Thoracic aorta (tissue), 2 donors: ENCODE measurements at places on chromosomes 1 and 21. TPM values are rescaled to one million over a fixed set of nuclear protein-coding genes. Genes with fewer than 3 reads are reported as not detected.

The TXNIP gene
- 423 TPM for total RNA-seq

GRCh38 chr1:59543211-59543668 is 246.3 kb downstream of the FGGY start:
- DNase-seq, result no peak

DNA sequence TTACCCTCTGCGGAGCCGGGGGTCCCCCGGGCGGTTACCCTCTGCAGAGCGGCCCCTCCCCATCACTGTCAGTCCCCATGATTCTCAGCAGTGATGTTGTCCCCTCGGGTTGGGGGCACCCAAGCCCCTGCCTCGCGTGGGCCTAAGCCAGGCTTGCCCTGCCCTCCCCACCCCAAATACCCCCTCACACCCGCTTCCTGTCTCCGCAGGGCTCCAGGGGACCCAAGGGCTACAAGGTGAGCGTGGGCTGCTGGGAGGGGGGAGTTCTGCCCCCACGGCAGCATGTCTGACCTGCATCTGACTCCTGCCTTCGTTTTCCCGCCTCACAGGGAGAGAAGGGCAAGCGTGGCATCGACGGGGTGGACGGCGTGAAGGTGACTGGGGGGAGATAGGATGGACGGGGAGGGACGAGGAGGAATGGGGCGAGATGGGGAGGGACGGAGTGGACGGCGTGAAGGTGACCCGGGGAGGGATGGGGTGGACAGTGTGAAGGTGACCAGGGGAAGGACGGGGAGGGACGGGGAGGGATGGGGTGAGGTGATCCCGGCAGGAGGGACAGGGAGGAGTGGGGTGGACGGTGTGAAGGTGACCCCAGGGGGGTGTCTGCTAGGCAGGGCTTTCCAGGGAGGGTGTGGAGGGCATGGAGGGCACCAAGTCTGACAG is 8.6 kb downstream of the COL6A1 start:
- peak; percentile 0 for DNase-seq

The PDZK1IP1 gene
- total RNA-seq, result not detected

DNA sequence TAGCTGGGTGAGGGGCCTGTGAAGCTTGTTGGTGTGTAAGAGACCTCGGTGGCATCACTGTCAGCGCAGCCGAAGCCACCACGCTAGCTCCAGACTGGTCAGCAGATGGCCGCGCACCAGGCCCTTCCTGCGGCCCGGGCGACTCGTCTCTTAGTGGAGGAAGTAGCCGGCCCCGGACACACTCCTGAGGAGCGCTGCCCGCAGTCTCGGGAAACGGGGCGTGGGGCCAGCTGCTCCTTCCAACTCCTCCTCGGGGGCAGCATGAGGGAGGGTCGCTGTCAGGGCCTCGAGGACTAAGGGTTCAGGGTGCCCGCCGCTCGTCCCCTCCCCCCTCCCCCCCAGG is 20.4 kb downstream of the H3-3A start:
- no peak for DNase-seq

GRCh38 chr1:69693921-69694675 is 126.4 kb downstream of the LRRC7 start:
- no peak for DNase-seq

DNA sequence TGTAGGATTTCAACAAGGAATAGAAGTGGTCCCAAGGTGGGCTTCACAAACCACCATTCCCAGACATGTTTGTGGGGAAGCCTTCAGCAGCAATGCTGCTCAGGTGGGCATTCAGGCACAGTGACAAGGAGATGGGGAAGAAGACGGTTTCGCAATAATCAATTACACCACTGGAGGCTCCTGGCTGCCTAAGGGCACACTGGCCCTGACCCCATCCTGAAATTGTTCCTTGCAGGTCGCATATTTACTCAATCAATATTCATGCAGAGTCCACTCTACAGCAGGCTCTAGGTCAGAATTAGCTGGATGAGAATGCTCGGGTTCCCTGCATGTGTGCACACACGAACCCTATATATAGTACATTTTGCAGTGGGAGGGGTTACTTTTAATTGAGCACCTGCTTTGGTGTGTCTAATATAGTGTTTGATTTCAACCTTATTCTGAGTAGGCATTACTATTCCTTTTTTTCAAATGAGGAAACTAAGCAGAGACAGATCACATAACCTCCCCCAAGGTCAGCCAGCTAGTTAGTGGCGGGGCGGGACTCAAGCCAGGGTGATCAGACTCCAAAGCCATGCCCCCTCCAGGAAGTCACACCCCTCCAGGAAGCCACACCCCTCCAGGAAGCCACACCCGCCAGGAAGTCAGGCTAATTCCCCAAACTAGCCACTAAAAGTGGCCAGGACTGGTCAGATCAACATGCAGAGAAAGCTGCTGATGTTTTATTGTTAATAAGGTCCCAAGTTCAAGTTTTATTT is 106.5 kb downstream of the HLCS start:
- no peak for DNase-seq

The PTPRU gene
- 47.8 TPM for total RNA-seq

GRCh38 chr1:89908273-89908671 is 86.6 kb upstream of the ZNF326 start:
- no peak for DNase-seq

DNA sequence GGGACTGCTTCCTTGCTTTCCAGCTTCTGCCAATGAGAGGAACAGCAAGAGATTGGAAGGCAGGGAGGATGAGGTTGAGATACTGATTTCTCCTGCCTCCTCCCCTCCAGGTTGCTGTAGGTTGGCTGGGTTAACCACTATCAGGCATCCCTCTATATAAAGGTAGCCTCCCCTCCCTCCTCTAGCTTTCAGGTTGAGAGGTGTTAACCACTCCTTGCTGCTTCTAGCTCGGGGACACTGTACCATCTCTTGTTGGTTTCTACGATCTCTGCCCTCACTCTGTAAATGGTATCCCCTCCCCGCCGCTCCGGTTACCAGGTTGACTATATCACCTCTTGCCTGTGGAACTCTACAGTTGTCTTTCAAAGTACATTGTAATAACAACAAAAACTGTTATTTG is 16.7 kb downstream of the LPAR3 start:
- DNase-seq, result no peak

The CXADR gene
- not detected for total RNA-seq

The OR2T33 gene
- not detected for total RNA-seq

- peak; percentile 37 for DNase-seq
Observed at GRCh38 chr1:21963477-21964217, 13.2 kb upstream of the CELA3B start.

DNA sequence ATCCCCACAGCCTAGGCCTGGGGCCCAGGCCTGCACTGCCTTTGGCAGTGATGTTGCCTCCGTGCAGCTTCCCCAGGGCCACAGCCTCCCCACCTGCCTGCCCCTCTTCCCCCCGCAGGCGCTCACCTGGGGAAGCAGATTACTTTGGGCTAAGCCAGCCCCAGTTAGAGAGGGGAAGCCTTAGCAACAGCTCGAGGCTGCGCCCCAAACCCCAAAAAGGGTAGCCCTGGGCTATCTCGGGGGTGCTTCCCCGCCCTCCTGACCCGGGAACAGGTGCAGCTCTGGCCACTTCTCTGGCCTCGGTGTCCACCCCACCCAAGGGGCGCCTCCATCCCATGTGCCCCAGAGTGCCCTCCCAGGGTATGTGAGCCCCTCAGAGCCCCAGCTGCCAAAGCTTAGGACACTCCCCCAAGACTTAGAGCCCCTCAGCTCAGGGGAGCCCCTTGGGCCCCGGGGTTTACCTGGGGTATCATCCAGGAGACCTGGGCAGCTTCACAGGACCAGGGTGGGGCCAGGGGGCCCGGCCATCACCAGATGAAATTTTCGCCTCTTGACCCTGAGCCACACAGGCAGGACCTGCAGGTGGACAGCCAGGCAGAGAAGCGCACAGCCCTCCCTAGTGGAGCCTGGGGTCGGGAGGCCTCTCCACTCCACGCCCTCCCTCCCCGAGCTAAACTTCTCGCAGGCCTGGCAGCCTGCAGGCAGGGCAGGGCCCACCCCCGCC is 3.3 kb upstream of the TTC34 start:
- no peak for DNase-seq

The IFI44 gene
- total RNA-seq, result 34.9 TPM

The CADM3 gene
- total RNA-seq, result 8.7 TPM

DNA sequence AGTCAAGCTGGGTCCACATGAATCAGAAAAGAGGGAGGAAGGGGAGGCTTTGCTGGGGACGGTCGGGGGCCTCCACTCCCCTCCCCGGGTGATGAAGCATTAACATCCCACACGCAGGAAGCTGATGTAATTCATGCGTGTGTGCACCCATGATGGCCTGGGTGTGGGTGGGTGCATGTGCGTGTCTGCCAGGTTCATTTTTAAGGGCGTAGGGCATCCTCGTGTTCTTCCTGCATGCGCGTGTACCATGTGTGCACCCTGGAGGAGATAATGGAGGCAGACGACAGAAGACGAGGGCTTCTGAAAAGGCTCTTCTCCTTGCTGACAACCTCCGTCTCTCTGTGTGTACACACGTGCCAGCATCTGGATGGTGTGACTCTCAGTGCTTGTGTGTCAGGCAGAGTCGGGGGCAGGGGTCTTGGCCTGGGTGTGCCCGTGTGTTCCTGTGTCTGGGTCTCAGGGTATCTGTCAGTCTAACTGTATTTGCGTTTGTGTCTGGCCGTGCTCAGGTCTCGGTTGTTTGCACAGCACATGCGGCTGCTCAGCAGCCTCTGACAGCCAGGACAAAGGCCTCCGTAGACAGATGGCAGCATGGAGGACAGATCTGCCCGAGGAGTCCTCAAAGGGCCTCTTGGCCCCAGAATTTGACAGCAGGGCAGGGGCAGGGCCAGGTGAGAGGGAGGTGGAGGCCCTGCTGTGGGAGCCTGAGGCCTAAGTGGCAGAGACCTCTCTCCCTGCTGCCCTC is 2.4 kb downstream of the RAP1GAP start:
- no peak for DNase-seq

The LEFTY2 gene
- 9.4 TPM for total RNA-seq

- DNase-seq, result no peak
Observed at GRCh38 chr1:211896958-211897357, 66.4 kb upstream of the LPGAT1 start.

- no peak for DNase-seq
Observed at GRCh38 chr1:213439703-213440102, 388.7 kb downstream of the RPS6KC1 start.

DNA sequence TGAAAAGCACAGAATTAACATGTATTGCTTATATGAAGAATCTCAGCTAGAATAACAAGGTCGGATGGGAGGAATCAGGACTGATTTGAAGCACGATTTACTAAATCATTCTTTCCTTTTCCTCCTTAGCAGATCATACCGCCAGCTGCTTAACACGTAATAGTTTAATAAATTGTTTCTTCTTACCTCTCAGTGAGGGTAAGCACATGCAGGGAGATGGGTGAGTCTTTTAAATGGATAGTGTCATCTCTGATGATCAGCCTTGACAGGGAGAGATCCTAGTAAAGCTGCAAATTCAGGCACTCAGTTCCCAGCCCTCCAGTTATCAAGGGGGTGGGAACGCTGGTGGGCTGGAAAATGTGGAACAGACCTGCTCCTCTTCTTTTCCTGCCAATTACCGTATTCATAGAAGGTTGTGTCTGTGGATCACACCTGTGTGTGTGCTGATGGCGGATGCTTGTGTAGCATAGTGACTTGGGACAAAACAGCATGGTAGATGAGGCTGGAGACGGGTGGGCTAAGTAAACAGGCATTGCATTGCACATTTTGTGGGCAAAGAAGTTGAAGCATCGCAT is 30.7 kb downstream of the NTPCR start:
- no peak for DNase-seq

- DNase-seq, result no peak
Observed at GRCh38 chr1:198713081-198713480, 74.2 kb downstream of the PTPRC start.

GRCh38 chr1:234718496-234719453 is 108.8 kb upstream of the IRF2BP2 start:
- DNase-seq, result no peak

GRCh38 chr1:150696162-150696561 is 792 bp downstream of the GOLPH3L start:
- no peak for DNase-seq

The FCRLB gene
- total RNA-seq, result not detected

- DNase-seq, result no peak
Observed at GRCh38 chr1:197042676-197043341, 24.3 kb downstream of the F13B start.

DNA sequence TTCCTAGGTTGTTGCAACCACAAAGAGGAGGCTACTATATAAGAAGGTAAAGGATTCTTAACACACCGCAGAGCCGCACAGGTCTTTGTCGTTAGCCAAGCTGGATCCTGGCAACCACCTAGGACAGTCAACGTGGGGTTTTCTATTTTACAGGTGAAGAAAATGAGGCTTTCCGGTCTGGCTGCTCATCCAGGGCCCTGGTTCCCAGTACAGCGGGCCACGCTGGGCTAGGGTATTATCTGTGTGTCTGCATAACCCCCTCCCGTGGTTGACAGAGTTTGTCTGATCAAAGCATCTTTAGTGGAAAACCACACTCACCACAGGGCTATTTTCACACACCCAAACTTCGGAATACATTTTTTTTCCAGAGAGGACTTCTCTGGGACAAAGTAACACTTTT is 39.0 kb upstream of the PDE9A start:
- no peak for DNase-seq

The SAMD13 gene
- 1.8 TPM for total RNA-seq

- no peak for DNase-seq
Observed at GRCh38 chr1:50454911-50455310, 31.7 kb upstream of the DMRTA2 start.

GRCh38 chr1:185017966-185018365 is 27.4 kb upstream of the RNF2 start:
- DNase-seq, result no peak

- DNase-seq, result no peak
Observed at GRCh38 chr21:41446586-41446985, 20.5 kb downstream of the MX1 start.

GRCh38 chr1:151340870-151341754 is 5.9 kb downstream of the RFX5 start:
- DNase-seq, result no peak

The GNAT2 gene
- total RNA-seq, result not detected

- no peak for DNase-seq
Observed at GRCh38 chr1:213779228-213779627, 208.5 kb upstream of the PROX1 start.

The ALG14 gene
- total RNA-seq, result 1.6 TPM

DNA sequence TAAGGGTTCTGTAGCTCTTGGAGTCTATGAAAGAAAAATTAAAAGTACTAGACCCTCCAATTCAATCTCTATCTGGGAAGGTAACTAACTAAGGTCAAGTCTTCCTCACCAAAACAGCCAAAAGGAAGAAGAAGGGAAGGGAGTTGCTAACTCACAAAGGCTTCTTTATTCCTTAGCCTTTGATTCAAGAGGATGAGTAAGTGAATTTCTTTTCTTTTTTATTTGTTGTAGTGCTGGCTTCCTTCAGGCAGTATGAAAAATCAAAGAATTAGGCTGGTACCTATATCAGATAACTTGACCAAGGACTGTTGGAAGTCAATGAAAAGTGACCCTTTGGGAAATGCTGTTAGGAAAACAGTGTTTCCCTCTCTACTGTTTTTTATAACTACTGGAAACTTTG is 144.4 kb upstream of the NRIP1 start:
- DNase-seq, result no peak

- DNase-seq, result no peak
Observed at GRCh38 chr1:240349695-240350094, 258.0 kb downstream of the FMN2 start.

The HPCAL4 gene
- total RNA-seq, result 0.35 TPM

The OR10J1 gene
- total RNA-seq, result not detected

The ACTN2 gene
- total RNA-seq, result 52.9 TPM
